ENCODE measurements at places on chromosomes 5 and 9. TPM values are rescaled to one million over a fixed set of nuclear protein-coding genes. Genes with fewer than 3 reads are reported as not detected.

GRCh38 chr5:163407034-163407655 lies 30.2 kb upstream of the CCNG1 start:
- no peak for DNase-seq

GRCh38 chr5:1799110-1799601 lies 481 bp downstream of the MRPL36 start:
- no peak for DNase-seq

The SLC6A7 gene
- 1.6 TPM for total RNA-seq

The TMEM252 gene
- total RNA-seq = not detected

The TLN1 gene
- 44.8 TPM for total RNA-seq

The OTULINL gene
- total RNA-seq = 0.35 TPM
